ENCODE measurements at places on chromosomes 4 and X.
A peak's percentile ranks its signal among the peaks of the same experiment; 100 is the strongest.

DNA sequence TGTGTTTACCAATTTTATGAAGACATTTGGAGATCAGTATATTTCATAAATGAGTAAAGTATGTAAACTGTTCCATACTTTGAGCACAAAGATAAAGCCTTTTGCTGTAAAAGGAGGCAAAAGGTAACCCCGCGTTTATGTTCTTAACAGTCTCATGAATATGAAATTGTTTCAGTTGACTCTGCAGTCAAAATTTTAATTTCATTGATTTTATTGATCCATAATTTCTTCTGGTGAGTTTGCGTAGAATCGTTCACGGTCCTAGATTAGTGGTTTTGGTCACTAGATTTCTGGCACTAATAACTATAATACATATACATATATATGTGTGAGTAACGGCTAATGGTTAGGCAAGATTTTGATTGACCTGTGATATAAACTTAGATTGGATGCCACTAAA lies 1.9 kb downstream of the FMR1 start:
- DNase-seq = no peak

DNA sequence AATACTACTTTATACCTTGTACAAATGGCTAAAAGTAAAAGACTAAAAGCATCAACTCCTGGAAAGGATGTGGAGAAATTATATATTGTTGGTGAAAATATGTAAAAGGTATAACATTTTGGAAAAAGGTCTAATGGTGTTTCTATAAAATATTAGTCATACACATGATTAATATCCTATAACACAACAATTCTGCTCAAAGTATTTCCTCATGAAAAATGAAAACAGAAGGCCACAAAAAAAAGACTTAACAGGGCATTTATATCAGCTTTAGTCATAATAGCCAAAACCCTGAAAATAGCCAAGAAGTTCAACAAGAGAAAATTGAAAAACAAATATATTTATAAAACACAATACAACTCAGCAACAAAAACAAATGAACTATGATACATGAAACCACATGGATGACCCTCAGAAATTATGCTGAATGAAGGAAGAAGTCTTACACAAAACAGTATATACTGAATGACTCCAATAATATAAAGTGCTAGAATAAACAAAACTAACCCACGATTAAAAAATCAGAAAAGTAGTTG lies 38.8 kb downstream of the TBCK start:
- DNase-seq = no peak

- no peak for DNase-seq
Measured at GRCh38 chr4:7134737-7135388, 57.5 kb upstream of the SORCS2 start.

DNA sequence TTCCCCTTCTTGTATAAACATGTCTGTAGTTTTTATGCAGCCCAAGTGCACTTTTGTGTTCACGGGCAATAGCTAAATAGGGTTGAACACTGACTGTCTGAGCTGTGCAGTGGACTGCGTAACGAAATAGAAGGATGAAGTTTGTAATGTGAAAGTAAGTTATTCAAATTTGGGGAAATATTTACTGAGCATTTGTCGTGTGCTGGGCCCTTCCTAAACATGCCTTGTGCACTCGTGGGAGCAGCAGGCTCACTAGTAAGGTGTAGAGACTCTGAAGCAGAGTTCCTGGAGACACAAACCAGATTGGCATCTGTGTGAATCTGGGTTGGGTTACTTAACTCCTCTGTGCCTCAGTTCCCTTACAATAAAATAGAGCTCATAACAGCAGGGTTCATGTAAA lies 51.7 kb upstream of the C1QTNF7 start:
- no peak for DNase-seq

- no peak for DNase-seq
Measured at GRCh38 chr4:20273793-20274192, 22.1 kb downstream of the SLIT2 start.

- no peak for DNase-seq
Measured at GRCh38 chr4:185101354-185101890, 41.6 kb upstream of the SLC25A4 start.

GRCh38 chrX:40265936-40266335 lies 168.2 kb upstream of the BCOR start:
- DNase-seq = no peak

- DNase-seq = no peak
Measured at GRCh38 chr4:7428261-7429068, 6.3 kb downstream of the PSAPL1 start.

- no peak for DNase-seq
Measured at GRCh38 chrX:19883878-19884277, 3.5 kb downstream of the SH3KBP1 start.

GRCh38 chrX:38937400-38937799 lies 136.1 kb downstream of the MID1IP1 start:
- no peak for DNase-seq

GRCh38 chr4:111198446-111198845 lies 575.6 kb upstream of the PITX2 start:
- no peak for DNase-seq

DNA sequence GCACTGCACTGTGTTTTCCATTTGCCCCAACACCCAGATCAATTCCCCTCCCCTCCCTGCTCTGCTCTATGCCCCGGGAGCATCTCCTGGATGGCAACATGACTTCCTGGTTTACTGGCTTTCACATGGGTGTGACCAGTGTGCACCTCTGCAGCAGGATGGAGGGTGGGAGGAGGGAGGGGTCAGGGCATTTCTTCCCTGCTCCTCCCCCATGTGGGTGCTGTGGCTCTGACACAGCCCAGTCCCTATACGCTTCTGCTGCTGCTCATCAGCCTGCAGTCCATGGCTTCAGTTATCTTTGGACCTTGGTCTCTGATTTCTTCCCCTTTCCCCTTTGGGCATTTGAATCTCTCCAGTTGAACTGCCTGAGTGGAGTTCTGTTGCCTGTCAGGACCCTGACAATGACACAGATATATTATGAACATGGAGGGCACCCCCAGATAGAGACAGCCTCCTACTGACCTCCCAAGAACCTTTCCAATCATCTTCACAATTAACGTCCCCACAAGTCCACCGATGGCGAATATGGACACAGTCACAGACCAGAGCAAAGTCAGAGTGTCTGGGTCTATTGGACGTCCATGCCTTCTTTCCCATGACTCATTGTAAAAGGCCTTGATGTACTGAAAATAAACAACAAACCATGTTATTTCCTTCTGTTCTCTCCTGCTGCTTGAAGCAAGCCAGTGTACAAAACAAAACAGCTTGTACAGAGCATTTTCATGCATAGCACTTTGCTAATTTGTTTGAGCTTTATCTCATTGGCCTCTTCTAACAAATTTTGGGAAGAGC lies 24.8 kb downstream of the SLC2A9 start:
- DNase-seq = no peak

GRCh38 chr4:23911675-23912455 lies 22.0 kb upstream of the PPARGC1A start:
- no peak for DNase-seq

DNA sequence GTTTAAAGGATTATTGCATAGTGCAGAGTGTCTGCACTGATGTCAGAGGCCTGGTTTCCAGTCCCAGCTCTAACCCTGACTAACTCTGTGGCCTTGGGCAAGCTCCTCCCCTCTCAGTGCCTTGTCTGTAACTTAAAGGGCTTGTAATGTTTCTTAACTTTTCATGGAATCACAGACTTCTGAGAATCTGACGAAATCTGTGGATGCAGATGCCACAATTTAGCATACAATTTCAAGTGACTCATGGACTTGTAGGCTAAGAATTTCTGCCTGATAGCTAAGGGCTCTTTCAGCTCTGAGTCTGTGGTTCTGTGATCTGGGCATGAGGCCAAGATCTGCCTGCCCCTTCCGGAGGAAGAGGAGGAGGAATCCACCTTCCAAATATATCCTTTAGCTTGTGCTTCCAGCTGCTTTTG lies 236.9 kb downstream of the AR start:
- DNase-seq = peak; percentile 8

GRCh38 chr4:8417071-8417614 lies 23.4 kb downstream of the ACOX3 start:
- no peak for DNase-seq

GRCh38 chr4:75058486-75058885 lies 125.6 kb downstream of the PARM1 start:
- DNase-seq = no peak

DNA sequence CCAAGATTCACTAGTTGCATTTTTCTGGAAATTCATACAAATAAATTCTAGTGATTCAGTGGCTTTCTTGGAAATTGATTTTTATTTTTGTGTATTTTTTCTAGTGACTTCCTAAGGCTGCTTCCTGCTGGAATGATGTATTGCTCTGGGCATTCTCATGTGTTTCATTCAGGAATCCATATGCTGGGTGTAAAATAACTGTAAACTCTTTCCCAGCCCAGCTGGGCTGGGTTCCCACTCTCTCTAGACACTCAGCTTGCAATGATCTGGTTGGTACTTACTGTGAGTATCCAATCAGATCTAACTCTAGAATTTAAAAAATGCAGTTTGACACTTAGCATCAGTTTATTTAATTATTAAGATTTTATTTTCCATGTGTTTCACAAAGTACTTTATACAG lies 882.2 kb downstream of the STIM2 start:
- no peak for DNase-seq

- DNase-seq = no peak
Measured at GRCh38 chr4:57064811-57065711, 45.1 kb downstream of the IGFBP7 start.

DNA sequence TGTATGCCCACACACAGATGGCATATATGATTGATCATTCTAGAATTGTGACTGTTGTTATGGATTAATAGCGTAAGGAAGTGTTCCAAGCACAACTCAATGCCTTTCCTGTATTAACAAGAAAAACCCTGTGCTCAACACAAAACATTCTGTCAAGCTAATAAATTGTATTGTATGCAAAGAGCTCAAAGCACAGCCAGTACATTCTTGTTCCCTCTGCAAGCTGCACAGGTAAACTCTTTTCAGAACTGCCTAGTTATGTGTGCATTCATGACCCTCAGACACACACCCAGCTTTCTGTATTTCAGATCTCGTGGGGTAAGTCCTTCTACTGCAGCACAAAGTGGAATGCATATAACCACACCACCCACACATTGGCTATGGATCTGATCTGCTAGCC lies 34.3 kb upstream of the BANK1 start:
- no peak for DNase-seq

DNA sequence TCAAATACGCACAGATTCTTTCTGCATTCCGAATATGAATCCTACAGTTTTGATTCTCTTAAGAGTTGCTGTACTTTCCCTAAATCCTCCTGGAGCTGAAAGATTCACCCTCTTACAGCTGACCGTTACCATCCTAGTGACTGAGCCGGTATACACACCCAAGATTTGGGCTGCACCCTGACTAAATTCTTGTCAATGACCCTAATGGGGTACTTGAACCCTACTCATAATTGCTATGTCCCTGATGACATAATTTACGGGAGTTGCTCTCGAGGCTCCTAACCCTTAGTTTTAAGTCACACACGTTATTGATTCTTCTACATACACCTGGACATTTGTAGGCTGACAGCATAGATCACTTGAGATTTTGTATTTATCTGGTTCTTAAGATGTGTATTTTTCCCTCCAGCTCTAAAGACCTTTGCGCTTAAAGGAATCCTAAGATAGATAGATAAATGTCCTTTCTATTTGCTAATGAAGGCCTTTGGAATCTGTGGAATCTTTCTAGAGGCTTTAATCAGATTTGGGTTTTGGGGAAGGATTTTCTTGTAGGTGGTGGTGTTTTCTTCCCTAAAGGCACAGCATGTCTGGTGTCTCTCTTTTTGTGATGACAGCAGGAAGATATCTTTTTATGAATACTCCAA lies 37.8 kb downstream of the CLDN34 start:
- no peak for DNase-seq

DNA sequence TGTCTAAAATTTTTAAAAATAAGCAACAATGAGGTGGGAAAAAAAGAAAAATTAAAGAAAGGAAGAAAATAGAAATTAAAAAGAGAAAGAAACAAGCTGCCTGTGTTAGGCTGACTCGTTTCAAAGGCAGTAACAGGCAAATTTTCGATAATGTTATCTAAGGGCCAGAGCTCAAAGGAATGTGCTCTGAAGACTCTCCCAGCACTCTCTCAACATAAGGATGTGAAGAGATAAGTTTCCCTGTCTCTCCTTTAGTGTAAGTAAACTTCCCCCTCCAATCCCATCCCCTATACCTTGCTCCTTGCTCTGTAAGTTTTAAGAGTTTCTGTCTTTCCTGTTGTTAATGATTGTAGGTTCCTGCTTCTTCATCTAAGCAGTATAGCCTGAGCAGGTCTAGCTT lies 172.8 kb downstream of the TEX13C start:
- no peak for DNase-seq

- DNase-seq = no peak
Measured at GRCh38 chrX:72114306-72114705, 17.4 kb downstream of the RTL5 start.

DNA sequence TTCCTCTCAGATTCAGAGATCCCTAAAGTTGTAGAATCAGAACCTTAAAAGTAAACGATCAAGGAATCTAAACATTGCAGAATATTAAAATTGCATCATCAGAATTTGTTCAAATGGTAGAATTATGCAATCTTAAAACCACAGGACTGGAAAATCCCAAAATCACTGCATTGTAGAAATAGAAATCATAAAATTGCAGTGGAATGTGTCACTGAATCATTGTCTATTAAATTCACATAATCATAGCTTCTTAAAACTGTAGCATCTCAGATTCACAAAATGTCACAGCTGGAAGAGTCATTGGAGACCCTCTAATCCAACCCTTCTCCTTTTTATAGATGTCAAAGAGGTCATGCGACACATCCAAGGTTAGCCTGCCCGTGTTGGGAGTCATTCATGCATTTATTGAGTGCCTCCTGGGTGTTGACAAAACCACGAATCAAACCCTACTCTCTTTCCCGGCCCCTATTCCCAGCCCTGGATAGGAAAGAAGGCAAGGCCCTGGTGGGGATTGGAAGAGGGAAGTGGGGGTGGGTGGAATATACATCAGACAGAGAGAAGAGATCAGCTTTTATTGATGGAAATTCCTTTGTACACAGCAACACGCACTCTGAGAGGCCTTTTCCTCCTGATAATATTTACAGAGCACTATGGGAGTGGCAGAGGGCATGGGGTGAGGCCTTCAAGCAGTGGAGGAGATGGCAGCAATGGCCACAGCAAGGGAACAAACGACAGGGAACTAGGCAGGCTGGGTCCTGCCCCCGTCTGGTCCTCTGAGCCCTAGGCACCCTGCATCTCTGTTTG lies 15.4 kb downstream of the IQSEC2 start:
- no peak for DNase-seq

GRCh38 chrX:25012433-25012735 lies 3.4 kb downstream of the ARX start:
- no peak for DNase-seq

DNA sequence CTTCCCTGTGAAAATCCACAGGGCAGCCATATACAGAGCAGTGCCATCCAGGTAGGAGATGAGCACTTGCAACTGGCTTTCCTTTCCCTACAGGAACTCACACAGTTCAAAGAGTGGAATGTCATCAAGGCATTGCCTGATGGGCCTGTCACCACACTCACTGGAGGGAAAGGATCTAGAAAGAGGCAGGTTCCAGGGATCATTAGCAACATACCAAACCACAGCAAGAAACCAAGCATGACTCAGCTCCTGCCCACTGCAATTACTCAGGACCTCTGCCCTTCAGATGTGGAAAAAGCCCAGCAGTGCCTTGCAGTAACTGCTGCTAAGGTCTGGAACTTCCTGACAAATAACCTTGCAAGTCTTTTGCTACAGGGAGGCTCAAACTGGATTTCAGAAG lies 101.2 kb downstream of the ZNF674 start:
- no peak for DNase-seq

GRCh38 chr4:182700362-182701160 lies 216.6 kb downstream of the DCTD start:
- no peak for DNase-seq

All from substantia nigra (tissue), 51 donors.